KBM-7 (cell line): ENCODE measurements at places on chromosomes 16 and 17.

- DNase-seq = no peak
These were observed 92.2 kb downstream of the TUBD1 start for GRCh38 chr17:59800530-59800942.

DNA sequence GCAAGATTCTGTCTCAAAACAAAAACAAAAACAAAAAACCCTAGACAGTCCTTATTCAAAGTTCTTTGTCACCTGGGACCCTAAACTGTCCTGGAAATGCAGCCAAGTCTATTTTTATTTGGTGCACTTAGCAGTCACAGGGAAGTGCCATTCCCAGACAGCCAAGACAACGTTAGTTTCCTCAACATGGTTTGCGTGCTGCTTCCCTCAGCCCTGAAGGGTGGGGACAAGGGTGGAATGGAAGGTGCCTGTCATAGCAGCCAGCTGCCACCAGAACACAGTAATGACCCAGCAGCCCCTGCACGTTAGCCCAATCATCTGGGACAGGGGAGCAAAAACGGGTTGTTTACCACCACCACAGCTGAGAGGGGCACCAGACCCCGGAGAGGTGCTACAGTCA is 16.9 kb downstream of the CREBBP start:
- DNase-seq = no peak

- DNase-seq = no peak
These were observed 1.2 kb upstream of the P2RX1 start for GRCh38 chr17:3917391-3917931.

- no peak for DNase-seq
These were observed 32.1 kb upstream of the RPH3AL start for GRCh38 chr17:384622-385177.

GRCh38 chr16:73771196-73772064 is 525.2 kb upstream of the PSMD7 start:
- DNase-seq = peak; percentile 5

DNA sequence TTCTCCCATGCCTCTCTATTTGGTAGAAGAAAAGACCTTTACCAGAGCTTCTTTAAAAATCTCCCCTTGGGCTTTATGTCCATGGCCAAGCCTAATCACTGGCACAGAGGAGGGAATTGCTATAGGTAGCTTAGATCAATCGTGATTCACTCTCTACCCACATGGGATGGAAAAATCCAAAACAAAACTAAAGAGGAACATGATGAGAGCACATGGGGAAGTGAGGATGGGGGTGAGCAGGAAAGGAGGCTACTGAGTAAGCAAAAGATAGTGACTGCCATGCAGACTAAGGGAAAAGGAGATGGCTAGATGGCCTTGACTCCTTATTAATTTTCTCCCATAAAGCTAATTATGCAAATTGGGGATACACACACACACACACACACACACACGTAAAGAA is 201.2 kb downstream of the HS3ST3A1 start:
- peak; percentile 22 for DNase-seq

DNA sequence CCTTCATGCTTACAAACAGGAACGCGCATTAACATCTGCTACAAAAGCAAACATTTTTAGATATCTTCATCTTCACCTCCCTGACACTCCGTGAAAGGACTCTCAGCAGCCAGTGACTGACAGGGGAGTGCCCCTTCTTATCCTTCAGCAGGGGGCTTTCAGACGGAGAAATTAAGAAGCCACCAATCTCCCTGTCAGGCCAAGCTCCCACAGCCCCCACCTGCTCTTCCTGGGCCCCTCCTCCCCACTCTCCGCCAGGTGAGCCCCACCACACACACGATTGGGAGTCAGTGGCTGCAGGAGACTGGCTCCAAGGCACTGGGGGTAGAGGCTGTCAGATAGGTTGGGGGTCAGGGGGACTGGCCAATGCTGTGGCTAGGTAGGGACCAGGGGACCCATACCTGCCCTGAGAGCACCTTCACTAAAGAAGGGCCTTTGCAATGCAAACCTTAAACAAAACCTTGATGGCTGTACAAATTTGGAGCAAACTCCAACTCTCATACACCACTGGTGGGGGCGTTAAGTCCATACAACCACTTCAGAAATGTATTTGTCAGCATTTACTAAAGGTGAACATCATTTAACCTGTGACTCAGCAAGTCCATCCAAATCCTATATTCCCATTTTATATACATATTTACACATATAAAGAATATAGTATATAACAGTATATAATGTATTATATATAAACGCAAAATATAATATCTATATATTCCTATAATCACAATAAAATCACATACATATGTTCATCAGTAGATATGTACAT is 232.2 kb downstream of the ZNF423 start:
- DNase-seq = no peak

DNA sequence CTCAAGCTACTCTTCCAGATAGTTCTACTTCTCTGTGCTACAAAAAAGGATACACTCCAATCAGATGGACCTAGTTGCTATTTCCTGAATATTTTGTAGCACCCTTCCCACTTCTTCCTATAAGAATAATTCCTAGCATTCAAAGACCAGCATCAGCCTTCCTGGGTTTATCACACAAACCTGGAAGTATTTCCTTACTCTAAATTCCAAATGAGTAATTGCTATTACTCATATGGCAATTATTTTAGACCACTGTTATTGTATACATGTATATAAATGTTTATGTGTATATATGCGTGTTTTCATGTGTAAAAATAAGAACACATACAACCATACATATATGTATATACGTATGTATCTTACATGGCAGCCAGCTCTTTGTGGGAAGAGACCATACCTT is 130.6 kb downstream of the MYO1D start:
- DNase-seq = no peak

- peak; percentile 40 for DNase-seq
These were observed 11.1 kb upstream of the ATP2C2 start for GRCh38 chr16:84357191-84357651.

- DNase-seq = no peak
These were observed 57.1 kb upstream of the AXIN2 start for GRCh38 chr17:65618516-65618915.

GRCh38 chr16:89918453-89919347 is at the start of gene MC1R:
Gene MC1R (plus strand): TSS chr16:89918862. CDS start chr16:89919259, 397 bp downstream.
- DNase-seq = peak; percentile 75

DNA sequence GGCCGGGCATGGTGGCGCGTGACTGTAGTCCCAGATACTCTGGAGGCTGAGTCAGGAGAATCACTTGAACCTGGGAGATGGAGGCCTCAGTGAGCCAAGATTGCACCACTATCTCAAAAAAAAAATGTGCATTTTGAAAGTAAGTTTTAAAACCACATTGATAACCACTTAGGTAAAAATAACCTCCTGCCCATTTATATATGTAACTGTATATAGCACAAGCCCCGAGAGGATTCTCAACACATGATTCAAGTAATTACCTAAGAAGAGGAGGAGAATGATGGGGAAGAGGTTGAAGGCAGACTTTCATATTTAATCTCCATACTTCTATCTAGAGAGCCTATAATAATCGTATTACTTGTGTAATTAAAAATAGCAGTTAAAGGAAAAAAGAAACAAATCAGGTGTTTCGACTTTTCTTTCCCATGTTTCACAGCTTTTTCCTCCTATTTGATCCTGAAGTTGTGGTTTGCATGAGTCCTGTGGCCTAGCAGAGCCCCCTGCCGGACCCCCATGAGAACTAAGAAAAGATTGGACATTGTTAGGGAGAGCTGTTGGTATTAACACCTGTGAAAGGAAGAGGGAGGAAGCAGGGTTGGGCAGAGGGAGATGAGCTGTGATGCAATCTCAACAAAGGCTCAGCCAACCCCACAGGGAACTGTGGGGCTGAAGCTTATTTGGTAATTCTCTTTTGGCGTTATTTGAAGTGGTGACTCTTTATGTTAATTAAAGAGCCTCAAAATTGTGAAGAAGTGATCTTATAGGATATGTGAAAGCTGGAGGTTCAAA is 22.1 kb downstream of the PMFBP1 start:
- peak; percentile 23 for DNase-seq
